CD4-positive, alpha-beta T cell (primary cell): ENCODE measurements at places on chromosomes 12 and 14.

DNA sequence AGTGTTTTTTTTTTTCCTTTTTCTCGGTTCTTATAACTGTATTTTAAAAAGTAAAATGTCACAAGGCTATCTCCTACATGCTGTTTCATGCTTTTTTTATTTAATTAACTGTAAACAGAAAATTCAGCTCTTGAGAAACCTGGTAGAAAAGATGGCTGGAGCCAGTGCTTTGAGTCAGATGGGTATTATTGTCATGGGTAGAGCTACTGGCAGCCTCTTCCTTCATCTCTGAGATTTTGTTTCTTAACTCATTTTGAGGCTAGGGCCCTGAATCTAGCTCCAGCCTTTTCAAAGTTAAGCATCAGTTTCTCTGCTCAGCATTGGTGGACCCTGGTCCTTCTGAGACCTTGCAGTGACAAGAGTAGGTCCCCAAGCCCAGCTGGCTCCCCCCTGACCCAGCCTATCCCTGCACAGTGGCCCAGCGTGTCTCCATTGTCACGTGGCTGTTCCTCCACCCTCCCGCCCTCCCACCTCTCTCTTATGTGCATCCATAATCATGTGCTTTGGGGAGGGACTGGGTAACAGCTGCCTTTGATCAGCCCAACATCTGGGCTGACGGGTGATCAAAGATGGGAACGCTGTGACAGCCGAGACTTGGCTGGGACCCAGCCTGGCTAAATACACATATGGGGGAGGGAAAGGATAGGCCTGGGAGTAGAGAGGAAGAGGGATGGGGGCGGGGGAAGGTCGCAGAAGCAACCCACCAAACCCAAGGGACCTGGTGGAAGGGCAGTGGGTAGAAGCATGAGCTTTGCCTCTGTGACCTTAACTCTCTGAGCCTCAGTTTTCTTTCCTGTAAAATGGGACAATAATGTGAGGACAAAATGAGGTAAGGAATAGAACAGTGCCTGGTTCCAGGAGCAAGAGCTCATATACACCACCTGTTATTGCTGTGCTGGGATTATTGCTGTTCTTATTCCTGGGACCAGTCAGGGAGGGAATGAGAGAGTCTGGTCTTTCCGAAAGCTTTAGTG lies 24.4 kb upstream of the RBM19 start:
- DNase-seq, result no peak

DNA sequence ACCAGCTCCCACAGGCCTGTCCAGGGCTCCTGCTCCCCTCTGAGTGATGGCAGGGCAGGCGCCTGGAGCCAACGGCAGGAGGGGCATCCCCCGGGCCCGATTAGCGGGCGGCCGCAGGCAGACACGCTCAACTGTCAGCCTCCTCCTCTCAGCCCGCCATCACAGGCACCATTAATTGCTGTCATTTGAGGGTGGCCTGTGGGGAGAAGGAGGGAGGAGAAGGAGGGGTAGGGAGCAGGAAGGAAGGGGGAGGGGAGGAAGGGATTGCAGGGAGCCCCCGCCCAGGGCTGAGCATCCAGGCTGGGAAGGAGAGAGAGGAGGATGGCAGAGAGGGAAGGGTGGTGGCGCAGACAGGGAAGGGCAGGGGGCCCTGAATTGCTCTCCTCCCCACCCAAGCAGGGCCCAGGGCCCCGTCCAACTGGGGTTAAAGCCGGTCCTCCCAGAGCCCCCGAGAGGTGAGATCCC lies 36.1 kb downstream of the NCOR2 start:
- no peak for DNase-seq

- no peak for DNase-seq
Observed at GRCh38 chr12:117141097-117141898, 42.1 kb upstream of the TESC start.

- no peak for DNase-seq
Observed at GRCh38 chr12:50901685-50902113, 50.6 kb upstream of the HIGD1C start.

DNA sequence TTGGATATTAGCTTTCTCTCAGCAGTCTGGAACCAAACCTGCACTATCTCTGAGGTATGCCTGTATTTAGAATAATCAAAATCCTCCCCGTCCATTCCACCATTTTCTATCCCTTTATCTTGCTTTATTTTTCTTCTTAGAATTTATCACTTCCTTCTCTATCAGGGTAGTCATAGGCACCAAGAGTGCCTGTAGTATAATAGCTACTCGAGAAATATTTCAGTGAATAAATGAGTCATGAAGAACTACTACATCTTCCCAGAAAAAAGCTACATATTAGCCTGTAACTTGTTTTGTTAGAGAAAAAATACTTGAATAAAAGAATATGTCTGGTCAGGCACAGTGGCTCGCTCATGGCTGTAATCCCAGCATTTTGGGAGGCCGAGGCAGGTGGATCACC lies 4.3 kb downstream of the SLC2A14 start:
- no peak for DNase-seq

DNA sequence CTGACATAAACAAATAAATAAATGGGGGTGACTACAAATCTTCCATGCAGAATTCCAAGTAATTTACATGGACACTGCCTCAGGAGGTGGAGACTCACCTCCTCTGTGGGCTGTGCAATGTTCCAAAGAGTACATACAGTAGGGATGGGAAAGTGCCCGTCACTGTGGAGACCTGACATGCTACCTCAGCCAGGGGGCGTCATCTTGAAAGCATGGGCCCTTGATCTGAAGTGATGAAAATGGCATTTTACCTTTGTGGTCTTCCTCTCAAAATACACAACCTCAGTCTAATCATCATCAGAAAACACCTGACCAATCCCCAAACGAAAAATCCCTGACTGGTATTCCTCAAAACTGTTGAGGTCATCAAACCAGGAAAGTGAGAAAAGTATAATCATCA lies 48.4 kb downstream of the ANAPC7 start:
- DNase-seq, result no peak

DNA sequence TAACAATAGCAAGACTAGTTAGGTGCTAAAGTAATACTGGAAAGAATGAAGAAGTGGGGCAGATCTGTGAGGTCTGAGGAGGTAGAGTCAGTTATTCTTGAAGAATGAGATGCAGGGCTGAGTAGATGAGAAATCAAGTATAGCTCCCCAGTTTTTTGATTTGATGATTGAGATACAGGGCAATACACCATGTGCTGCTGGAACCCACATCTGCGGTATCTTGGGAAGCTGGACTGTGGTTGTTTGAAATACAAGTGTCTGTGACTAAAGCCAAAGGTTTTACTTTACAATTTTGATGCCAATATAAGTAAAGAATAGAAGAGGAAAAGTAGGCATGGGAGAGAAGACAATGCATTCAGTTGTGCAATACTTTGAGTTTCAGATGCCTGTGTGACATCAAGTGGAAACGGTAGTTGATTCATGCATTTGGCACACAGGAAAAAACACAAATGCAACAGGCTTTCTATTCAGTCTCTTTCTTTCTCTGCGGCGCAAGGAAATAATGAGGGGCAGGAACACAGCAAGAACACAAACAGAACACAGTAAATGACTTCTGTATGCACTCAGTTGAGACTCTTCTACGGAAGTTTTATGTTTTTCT lies 190.2 kb upstream of the SLC38A2 start:
- no peak for DNase-seq

DNA sequence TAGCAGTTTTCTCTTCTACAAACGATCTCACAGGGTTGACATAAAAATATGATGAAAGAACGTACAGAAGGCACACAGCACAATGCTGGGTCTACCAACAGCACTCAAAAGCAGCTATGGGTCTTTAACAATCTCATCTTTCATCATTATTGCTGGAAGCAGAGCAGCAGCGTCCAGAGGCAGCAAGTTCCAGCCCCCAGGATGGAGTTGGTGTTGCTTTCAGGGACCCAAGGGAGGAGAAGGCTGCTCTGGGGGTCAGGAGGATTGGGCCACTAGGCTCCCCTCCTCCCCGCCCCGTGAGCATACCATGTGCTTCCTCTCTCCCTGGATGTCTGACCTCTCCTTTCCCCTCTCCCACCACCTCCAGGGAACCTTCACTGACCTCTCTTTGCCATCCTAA lies 13.3 kb downstream of the KCTD10 start:
- no peak for DNase-seq

- DNase-seq, result no peak
Observed at GRCh38 chr12:30286345-30286926, 409.2 kb downstream of the IPO8 start.

- no peak for DNase-seq
Observed at GRCh38 chr14:106343626-106344025, 817.2 kb downstream of the TMEM121 start.

DNA sequence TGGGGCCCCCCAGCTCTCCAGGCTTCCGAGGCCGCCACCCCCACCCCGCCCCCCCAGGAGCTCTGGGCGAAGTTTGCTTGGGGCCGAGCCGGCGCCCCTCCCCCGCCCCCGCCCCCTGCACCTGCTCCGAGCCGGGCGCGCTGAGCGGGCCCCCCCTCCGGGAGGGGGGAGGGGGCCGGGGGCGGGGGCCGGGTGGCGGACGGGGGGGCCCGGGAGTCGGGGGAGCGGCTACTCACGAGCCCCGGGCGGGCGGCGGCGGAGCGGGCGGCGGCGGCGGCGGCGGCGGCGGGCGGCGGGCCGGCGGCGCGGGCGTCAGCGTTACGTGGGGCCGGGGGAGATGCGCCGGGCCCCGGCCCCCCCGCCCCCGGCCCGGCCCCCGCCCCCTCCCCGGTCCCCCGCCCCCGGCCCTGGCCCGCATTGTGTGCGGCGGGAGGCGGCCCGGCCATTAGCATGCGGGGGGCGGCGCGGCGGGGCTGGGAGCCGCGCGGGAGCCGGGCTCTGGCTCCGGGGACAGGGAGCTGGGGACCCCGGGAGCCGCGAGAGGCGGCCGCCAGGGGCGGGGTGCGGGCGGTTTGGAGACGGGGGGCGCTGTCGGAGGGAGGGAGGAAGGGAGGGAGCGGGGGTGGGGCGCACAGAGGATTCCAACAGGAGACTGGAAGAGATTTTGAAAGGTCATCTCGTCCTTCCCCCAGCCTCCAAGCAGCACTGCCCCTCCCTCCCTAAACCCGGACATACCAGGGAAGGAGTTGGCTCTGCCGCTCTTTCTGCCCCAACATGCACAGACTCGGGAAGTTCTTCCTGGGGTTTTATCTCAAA lies at the start of gene ZNF219:
Gene ZNF219 (minus strand): TSS at position 580 of the 816 bp plus-strand sequence. CDS start 5,064 bp downstream, outside the sequence.
- no peak for DNase-seq

DNA sequence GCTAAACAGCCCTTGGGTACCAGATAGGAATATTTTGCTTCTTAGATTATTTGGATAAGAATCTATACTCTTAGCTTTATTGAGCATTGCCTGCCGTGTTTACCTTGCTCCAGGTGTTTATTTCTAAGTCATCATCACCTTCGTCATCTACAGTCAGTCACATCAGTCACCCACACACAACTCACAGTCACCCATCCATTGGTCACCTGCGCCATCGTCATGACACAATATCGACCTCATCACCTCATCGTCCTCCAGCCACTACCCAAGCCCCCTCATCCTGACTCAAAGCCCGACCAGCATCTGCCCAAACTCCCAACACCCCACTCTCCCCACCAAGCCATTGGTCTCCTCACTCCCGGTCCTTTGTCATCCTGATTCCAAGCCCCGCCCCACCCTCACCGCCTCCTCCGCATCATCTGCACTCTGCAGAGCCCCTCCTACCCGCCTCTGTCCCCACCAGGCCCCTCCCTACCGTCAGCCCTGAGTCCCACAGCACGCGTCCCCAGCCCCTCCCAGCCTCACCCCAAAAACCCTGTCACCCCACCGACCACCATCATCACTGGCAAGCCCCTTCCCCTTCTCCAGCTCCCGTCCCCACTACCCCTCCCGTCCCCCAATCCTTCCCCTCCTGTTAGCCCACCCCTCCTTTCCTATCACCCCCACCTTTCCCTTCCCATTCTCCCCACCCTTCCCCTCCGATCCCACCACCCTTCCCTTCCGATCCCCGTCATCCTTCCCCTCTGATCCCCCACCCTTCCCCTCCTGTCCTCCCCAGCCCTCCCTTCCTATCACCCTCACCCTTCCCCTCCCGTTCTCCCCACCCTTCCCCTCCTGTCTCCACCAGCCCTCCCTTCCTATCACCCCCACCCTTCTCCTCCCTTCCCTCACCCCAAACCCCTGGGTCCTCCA lies 9.8 kb downstream of the DLK1 start:
- DNase-seq, result no peak

DNA sequence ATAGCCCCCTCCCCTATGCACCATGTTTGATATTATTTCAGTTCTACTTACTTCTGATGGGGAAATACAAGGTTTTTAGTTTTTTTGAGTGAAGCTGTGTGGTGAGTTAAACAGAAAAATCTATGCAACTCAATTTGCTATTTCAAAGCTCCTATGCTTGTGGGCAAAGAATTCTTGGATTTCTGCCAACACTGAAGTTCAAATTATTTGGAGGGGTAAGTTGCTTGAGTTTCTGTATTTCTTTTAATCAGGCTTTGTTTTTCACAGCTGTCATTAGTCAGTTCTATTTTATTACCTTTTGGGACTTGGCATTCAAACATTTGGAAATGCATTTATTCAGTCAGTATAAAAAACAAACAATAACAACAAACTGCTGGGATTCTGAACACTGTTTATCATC lies 407.5 kb upstream of the MGAT4C start:
- DNase-seq, result no peak

GRCh38 chr12:121232163-121232562 lies 22.2 kb downstream of the P2RX4 start:
- DNase-seq, result no peak

DNA sequence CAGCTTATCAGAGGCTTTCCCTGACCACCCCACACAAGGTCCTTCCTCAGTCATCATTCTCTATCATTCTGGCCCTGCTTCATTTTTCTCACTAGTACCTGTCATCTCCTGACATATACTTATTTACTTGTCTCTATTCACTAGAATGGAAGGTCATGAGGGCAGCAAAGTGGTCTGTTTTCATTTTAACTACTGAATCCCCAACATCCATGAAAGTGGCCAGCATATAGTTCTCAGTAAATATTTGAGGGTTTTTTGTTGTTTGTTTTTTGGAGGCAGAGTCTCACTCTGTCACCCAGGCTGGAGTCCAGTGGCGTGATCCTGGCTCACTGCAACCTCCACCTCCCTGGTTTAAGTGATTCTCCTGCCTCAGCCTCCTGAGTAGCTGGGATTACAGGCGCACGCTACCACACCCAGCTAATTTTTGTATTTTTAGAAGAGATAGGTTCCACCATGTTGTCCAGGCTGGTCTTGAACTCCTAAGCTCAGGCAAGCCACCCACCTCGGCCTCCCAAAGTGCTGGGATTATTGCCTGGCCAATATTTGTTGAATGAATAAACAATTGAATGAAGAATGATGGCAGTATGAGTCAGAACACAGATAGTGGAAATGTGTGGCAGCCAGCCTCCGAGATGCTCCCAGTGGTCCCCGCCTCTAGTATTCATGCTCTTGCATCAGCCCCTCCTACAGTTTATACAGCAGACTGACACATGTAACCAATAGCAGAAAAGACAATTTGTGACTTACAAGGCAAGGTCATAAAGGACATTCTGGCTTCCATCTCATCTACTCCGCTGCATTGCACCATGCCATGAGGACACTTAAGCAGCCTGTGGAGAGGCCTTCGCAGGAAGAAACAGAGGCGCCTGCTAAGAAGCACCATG lies 7.0 kb upstream of the ANO6 start:
- no peak for DNase-seq
